ENCODE measurements at places on chromosomes 5 and 9.

DNA sequence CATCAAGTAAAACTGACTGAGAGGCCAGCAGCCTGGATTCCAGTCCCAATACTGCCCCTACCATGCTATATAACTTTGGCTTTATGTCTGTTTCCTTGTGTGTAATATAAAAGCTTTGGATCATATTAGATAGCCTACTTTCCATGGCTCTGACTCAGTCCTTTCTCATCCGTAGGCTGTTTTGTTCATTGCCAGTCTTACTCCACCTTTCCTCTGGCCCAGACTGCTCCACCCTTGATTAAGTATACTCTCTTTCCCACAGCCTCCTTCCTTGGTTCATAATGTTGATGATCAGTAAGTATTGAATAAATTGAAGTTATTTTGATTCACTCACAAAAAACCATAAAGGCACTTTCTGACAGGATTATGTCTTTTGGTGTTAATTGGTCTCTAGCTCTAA is 1.5 kb upstream of the MRPS30 start:
- H3K36me3 ChIP-seq, result peaks cover 5% of the 10 kb centered on the region
- no peak overlapping the region for H3K4me3 ChIP-seq
- no peaks in the 10 kb centered on the region for H3K27me3 ChIP-seq
- no peak for DNase-seq

DNA sequence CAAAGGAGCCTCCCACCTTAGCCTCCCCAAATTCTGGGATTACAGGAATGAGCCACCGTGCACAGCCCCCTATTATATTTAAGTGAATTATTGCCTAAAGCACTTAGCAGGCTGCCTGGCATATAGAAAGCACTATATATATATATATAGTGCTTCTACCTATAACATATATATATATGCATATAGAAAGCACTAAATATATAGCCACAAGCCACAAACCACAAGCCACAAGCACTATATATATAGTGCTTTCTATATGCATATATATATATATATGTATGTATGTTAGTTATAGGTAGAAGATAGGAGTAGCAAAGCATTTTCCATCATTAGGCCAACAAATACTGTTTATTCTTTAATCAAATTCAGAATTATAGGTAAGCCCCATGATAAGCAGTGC is 185.8 kb downstream of the CWC27 start:
- H3K27ac ChIP-seq, result no peak overlapping the region
- peaks cover 11% of the 10 kb centered on the region for H3K4me1 ChIP-seq
- H3K4me3 ChIP-seq, result no peak overlapping the region
- no peaks in the 10 kb centered on the region for H3K27me3 ChIP-seq
- no peak for DNase-seq

DNA sequence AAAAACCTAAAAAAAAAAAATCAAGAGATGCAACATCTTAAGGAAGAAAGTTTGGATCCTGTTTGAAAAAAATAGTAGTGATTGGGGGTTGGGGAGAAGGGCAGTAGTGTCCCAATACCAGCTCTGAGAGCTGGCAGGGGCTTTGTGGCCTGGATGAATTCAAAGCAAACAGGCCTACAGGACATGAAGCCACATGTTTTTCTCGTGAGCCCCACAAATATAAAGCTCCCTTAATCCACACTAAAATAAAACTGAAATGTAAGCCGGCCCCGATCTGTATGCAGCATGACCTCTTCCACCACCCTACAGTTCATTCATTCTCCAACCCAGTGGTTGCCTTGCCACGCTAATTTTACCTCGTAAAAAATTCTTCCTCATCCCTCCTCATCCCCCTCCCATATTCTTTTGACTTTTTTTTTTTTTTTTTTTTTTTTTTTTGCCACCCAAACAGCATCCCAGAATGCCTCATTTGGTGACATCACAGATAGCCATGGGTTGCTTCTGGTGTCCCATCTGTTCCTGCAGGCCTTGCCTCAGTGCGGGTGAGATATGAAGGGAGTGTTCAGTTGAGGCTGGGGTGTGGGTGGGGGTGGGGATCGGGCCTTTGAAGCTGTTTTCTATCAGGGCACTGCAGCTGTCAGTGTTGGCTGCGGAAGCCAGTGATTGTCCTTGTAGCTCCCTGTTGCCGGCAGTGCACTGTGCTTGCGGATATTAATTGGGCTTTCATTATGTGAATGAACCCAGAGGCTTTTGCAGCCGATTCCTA is 81.6 kb upstream of the NFIB start:
- no peaks in the 10 kb centered on the region for H3K27me3 ChIP-seq
- H3K27ac ChIP-seq, result peak overlapping the region; percentile 59
- no peak for DNase-seq
- H3K36me3 ChIP-seq, result peaks cover 9% of the 10 kb centered on the region

DNA sequence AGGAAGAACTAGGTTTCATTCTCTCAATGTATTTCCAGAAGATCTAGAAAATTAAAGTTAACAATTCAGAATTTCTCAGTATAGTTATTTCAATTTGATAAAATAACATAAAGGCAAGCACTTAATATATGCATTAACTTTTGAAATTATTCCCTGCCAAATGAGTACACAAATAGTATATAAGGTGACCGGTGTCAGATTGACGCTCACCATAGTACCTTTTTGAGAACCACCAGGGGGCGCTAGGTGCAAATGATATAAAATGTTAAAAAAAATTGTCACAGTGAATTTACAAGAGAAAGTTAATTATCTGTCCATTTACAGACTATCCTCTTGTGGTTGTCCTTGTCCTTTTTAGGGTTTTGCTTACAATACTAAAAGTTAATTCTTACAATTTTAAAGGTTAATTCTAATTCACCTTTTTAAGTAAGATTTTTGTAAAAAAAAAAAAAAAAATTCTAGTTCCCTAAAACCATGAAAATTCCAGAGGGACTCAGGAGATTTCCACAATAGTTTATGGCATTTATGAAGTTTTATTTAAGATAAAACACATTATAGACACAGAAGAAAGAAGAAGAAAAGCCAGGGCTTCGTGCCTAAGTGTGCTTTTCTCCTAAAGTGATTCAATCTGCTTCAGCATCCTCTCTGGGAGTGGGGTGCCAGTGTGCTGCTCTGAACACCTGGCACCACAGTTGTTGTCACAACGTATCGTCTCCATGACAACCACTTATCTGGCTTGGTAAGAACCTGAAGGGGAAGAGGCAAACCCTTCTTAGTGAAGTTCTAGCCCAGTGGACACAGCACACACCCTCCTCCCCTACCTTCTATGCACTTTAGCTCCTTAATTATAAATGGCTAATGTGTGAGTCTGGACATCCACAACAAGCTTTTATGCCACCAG is 1.7 kb downstream of the ADAMTS16 start:
- H3K4me1 ChIP-seq, result peaks cover 15% of the 10 kb centered on the region
- H3K27ac ChIP-seq, result no peak overlapping the region
- peaks cover 33% of the 10 kb centered on the region for H3K27me3 ChIP-seq

DNA sequence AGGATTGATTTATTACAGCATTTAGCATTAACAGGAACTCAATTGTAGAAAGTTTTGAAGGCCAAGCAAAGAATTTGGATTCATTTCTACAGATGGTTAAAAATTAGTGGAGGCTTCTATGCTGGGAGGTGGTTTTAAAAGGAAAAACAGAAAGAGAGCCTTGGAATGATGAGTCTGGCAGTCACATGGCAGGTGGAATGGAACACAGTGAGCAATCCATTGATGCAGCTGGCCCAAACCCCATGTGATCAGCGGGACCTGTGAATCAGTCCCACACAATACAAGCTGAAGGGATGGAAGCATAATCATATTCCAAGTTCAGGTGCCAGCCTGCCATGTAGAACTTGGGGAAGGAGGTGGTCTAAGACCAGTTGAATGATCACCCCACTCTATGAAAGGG is 147.9 kb downstream of the PIP5K1B start:
- H3K27me3 ChIP-seq, result peaks cover 12% of the 10 kb centered on the region
- H3K27ac ChIP-seq, result no peak overlapping the region
- no peaks in the 10 kb centered on the region for H3K4me1 ChIP-seq
- H3K4me3 ChIP-seq, result no peak overlapping the region

DNA sequence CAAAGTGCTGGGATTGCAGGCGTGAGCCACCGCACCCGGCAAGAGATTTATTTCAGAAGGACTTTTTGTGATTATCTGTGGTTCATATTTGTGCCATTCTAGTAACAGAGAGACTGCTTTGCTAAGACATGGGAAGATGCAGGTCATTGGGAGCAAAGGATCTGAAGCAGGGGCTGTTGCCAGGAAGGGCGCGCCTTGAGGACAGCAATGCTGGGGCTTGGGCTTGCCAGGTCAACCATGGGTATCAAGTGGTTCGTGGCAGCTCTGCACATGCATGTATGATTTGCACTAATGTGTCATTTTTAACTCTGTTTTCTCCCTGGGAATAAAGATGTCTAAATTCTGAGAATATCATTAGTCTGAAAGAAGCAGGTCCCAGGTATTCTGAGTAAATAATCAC is 17.0 kb downstream of the ADAMTS2 start:
- no peak overlapping the region for H3K4me3 ChIP-seq
- H3K27ac ChIP-seq, result no peak overlapping the region
- H3K36me3 ChIP-seq, result no peaks in the 10 kb centered on the region
- peaks cover 8% of the 10 kb centered on the region for H3K4me1 ChIP-seq
- no peak for DNase-seq
